ENCODE measurements at places on chromosomes 5 and 9.

DNA sequence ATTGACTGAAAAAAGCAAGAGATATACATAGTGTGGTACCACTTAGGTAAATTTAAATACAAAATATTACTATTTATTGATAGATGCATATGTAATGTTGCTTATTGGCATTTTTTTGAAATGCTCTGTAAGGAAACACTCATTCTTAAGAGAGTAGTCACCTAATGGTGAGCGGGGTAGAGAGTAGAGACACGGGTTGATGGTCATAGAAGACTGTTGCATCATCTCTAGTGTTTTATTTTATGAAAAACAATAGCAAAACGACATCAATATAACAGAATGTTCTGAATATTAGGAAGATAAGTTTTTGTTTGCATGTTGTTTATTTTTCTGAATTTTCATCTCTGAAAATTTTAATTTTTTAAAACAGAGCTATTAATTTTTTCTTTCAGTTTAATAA lies 4.0 kb downstream of the SRP19 start:
- no peak for DNase-seq

DNA sequence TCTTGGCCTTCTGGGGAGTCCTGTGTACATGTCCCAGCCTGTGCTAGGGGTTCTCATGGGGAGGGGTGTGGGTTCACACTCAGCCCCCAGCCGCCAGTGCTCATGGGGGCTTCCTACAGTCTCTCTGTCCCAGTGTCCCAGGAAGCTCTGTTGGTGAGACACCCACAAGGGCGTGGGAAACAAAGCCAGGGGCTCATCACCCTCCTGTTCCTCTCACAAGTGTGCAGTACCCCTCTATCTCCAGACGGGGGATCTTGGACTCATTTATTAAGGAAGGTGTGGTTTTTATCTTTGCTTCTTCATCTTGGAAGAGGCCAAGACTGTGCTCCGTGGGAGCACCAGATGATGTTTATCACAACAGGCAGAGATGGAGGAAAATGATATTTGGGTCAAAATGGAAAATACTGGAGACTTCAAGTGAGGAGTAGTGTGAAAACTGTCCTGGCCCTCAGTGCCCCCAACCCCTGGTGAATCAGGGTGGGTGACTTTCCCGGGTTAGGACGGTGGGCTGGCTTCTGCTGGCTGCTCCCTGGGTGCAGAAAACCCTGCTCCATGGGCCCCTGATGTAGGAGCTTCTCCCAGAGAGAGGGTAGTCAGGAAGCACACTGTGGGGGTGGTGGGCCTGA lies 15.2 kb downstream of the TMEM171 start:
- DNase-seq, result no peak

DNA sequence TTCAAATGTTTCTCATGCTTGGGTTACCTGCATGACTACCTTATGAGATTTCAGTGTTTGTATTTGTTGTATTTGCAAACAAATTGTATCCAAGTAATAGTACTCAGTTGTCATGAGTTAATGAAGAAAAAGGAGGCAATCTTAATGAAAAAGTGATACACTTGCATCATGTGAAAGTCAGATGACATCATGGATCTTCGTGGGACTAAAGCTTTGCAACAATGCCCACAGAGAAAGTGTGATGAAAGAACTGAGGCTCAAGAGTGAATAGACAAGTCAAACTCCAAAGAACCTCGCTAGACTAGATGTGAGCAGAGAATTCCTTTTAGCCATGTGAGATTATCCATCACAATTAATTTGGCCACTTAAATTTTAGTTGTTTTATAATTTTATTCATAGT lies 75.4 kb upstream of the ADRB2 start:
- DNase-seq, result no peak

DNA sequence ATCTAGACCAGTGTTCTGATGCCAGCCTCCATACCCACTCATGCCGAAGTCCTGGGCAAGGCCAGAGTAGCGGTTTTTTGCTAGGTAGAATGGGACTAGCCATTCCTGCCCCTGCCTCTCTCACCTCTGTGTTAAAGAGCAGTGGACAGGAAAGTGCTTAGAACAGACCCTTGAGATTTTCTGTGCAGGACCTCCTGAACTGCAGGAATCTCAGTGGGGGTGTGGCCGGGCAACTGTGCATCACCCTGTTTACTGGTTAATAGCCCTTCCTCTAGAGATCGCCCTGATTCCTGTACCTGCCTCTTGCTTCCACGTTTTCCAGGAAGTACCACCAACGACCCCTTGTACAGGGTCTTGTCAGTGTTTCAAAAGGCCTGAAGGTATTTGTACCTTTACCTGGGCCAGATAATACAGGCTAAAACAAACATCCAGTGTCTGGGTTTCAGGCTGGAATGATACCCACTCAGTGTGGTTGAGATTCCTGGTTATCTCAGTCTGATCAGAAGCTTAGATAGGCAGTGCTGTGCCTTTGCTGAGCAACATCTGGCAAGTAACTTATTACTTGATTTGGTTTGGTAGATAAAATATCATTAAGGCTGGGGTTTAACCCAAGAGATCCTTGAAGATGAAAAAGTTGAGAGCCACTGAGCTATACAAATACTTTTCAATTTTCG lies 65.9 kb downstream of the RGS3 start:
- DNase-seq, result no peak

GRCh38 chr5:180112181-180112861 lies 40.8 kb upstream of the RNF130 start:
- no peak for DNase-seq

DNA sequence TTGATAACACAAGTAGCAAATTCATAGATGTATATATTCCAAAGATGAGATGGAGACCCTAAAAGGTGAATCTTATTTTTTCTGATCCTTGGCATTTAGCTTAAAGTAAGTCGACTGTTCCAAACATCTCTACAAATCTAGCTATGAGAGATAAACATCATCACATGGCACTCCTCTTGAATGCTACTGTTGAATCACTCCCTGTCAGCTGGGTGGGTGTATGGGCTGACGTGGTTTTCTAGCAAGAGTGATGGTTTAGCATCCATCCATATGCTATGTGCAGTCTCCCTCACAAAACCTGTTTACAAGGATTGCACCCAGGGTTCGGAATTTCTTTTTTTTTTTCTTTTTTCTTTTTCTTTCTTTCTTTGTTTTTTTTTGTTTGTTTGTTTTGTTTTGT lies 13.8 kb downstream of the ACO1 start:
- DNase-seq, result no peak

DNA sequence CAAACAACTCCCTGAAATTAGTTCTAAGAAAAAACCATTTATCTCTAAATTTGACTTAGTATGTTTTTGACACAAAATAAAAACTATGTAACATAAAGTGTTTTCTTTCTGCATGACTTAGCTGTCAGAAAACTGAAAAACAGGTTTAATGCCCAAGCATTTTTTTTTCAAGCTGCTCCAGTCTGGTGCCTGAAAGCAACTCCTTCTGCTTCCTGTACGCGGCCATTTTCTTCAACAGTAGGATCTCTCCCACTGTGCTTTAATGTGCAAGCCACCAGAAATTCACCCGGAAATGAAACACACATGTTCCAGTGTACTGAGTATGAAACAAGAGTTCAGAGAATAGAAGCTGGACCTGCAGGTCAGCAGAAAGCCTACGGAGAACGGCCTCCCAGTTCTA lies 161.2 kb downstream of the MED27 start:
- no peak for DNase-seq

DNA sequence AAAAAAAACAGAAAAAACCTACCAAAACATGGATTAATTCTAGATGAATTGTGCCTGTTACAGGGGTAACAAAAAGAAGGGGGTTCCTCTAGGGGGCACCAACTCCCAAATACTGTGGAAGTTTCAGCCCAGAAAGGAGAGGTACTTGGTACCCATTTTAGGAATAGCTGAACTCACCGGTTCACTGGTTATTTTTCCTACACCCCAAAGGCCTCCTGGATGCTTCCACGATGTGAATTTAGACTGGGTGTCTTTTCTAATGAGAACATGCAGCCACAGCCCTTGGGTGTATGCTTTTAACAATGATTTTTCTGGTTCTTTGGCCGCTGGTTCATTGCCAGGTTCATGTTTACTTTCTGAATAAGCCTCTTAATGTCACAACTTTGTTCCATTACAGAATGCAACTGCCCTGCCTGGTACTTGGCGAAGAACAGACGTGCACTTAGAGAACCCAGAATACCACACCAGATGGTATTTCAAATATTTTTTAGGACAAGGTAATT lies 46.7 kb downstream of the GARNL3 start:
- DNase-seq, result no peak

- no peak for DNase-seq
These were observed 178.8 kb upstream of the NREP start for GRCh38 chr5:111935835-111936234.

GRCh38 chr5:28275931-28276330 lies 1237.5 kb upstream of the CDH9 start:
- DNase-seq, result no peak

DNA sequence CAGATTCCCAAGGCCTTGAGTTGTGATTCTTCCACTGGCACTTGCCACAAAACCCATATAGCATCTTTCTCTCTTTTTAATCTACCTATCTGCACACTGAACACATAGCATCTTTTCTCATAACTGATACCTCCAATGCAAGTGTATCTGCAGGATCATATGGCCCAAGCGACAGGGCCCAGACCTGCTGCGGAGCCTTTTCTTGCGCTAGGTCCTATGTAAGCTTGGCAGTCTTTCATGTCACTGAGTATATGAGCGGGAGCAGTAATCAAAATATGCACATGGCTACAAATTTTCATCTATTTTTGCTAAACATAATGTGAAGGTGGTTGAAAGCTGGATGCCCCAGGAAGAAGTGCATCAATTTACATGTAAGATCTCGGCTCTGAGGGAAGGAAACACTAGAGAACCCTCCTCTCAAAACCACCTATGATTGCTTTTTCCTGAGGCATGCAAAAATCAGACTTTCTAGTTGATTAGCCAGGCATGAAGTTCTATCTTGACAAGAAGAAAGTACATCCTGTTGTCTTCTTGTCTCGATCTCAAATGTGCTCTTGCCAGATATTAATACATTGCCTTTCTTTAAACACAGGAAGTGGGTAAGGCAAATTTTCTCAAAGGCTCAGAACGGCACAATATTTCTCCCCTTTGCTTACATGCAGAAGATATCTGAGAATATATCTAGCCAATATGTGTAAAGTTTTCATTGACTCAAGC lies 26.9 kb upstream of the CEMIP2 start:
- DNase-seq, result no peak

GRCh38 chr9:33778700-33779351 lies 16.5 kb upstream of the PRSS3 start:
- DNase-seq, result peak; percentile 28

GRCh38 chr9:92655896-92656536 lies 13.9 kb downstream of the IPPK start:
- DNase-seq, result no peak

GRCh38 chr9:18793122-18793521 lies 239.9 kb downstream of the SAXO1 start:
- DNase-seq, result no peak

DNA sequence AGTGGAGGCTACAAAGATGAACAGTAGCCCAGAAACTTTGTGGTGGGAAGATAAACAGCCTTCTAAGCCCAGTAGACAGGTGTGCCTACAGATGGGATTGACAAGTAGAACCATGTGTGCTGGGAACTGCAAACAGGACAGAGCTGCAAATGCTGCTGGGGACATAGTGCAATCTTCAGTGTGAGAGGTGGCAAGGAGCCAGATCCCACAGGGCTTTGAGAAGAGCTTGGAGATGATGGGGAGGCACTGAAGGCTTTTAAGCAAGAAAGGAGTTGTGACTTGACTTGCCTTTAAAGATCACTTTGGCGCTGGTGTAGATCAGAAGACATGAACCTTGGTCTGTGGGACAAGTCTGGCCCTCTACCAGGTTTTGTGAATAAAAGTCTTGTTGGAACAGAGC lies 675.2 kb downstream of the ACTL7B start:
- DNase-seq, result no peak

GRCh38 chr5:95609711-95610110 lies 10.2 kb upstream of the GPR150 start:
- no peak for DNase-seq

DNA sequence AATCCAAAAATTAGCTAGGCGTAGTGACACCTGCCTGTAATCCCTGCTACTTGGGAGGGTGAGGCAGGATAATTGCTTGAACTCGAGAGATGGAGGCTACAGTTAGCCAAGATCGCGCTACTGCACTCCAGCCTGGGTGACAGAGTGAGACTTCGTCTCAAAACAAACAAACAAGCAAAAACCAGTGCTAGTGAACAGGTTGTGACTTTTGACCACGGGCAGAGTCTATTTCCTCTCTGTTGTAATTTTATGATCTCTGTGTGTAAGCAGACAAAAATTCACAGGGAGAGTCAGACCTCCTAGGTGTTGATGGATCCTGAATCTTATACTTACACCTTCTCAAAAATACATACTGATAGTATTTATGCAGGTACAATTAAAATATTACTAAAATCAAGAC lies 65.8 kb downstream of the SPEF2 start:
- no peak for DNase-seq

- no peak for DNase-seq
These were observed 74.4 kb upstream of the CNTLN start for GRCh38 chr9:17060450-17060849.

DNA sequence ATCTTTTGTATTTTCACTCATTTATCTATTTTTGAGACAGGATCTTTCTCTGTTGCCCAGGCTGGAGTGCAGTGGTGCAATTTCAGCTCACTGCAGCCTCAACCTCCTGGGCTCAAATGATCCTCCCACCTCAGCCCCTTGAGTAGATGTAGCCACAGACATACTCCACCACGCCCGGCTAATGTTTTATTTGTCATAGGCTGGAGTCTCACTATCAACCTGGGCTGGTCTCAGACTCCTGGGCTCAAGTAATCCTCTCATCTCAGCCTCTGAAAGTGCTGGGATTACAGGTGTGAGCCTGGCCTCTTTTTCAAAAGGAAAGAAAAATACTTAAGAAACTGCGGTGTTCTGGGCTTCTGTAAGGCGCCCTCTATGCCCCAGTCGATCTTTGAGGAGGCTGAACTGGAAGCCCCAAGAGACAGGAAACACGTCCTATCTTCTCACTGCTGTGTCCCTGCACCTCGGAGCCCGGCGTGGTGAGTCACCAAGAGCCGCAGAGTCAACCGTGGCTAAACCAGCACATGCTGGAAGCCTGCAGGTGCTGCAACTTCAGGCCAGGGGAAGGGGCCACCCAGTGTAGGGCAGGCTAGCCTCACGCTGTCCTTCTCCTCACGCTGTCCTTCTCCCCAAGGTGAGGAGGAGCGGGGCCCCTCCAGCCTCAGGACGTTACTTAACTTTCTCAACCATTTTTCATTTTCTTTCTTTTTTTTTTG lies 15.2 kb upstream of the LHX3 start:
- peak; percentile 35 for DNase-seq

GRCh38 chr9:19376931-19377330 lies 3.1 kb downstream of the RPS6 start:
- DNase-seq, result no peak
